Suppressor macrophage (primary cell): ENCODE measurements at places on chromosomes 1 and 21.
A peak's percentile ranks its signal among the peaks of the same experiment; 100 is the strongest.

GRCh38 chr21:24868117-24868516, 739.2 kb downstream of the MRPL39 start:
- DNase-seq = no peak

DNA sequence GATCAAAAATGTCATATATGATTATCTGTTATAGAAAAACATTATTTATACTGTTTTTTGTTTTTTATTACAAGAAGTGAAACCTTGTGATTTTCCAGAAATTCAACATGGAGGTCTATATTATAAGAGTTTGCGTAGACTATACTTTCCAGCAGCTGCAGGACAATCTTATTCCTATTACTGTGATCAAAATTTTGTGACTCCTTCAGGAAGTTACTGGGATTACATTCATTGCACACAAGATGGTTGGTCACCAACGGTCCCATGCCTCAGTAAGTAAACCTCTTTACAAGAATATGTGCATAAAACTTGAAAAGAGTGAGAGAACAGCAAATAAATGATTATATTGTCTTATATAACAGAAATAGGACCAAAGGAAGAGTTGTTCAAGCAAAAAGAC, 14.5 kb downstream of the CFHR4 start:
- DNase-seq = no peak

GRCh38 chr21:37620401-37620800, 253.8 kb downstream of the DYRK1A start:
- no peak for DNase-seq

DNA sequence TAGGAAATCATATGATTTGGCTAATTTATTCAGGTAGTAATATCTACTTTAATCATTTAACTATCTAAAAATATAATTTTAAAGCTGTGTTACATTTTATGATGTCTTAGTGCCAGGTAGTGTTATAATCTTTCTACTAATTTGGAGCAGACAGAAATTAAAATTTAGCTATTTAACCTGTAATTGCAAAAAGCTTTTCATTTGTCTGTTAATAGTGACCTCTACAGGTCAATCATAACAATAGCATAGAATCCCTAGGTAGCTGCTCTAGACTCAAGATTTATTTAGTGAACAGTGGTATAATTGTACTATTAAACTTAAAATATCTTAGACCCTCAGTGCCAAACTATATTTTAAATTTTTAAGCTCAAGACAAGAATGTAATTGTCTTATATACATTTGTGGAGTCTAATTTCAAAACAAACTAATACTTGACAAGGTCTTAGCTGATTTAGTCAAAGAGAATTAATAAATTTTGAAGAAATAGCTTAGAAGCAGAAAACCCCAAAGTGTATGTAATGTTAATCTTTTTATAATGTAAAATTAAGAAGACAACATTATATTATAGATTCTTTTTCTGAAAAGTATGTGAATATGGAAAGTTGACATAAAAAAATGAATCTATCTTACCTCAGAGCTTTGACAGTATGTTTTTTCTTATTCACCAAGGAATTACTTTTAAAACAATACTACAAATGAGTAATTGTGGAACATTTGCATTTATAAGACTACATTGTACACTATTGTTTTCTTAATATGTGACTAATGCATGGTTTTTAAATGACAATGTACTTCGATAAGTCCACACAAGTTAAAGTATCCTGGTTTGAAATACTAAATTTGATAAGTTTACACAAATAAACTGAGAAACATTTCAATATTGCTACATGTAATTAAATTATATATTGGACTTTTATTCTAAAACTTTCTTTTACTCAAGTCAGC, 64.1 kb upstream of the RNPC3 start:
- DNase-seq = no peak

GRCh38 chr1:63828322-63829044, 54.7 kb downstream of the ROR1 start:
- peak; percentile 74 for DNase-seq

- DNase-seq = peak; percentile 92
Observed at GRCh38 chr21:34073032-34073748, at the start of the genes MRPS6 and SLC5A3. Gene MRPS6, plus strand, starts transcription at chr21:34073578. Its CDS starts 123 bp downstream, at chr21:34073701. Gene SLC5A3, plus strand, starts transcription at chr21:34073578. Its CDS starts 21,621 bp downstream, at chr21:34095199.

- DNase-seq = no peak
Observed at GRCh38 chr21:16079830-16080229, 350.0 kb downstream of the USP25 start.

- DNase-seq = no peak
Observed at GRCh38 chr1:106793651-106794050, 262.8 kb upstream of the PRMT6 start.

- no peak for DNase-seq
Observed at GRCh38 chr1:206578978-206579374, 33.3 kb downstream of the EIF2D start.

GRCh38 chr1:185813401-185813979, 79.3 kb downstream of the HMCN1 start:
- DNase-seq = peak; percentile 60

DNA sequence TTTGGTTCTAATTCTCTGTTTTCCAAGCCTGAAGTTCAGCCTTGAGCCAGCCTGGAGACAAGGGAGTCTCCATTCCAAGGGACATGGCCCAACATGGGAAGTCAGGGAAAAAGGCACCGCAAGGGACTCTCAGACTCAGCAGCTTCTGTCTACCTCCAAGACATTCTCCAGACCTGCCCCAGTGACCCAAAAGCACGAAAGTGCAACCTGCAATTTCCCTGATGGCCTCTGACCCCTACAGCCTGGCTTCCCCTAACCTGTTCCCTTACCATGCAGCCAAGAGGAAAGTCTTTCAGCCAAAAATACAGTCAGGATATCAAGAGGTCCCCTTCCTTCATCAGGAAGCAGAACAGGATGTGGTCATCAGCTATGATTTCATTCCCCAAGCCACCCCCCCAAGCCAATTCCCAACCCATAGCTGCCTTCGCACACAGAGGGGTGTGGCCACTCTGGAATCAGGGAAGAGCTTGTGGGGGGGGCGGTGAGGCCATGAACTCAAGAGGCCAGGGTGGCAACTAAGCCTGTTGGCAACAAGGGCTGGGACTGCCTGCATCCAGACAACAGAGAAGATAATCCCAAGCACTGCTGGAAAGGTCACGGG, 59.2 kb downstream of the TIAM1 start:
- peak; percentile 73 for DNase-seq

- DNase-seq = no peak
Observed at GRCh38 chr1:55746710-55747109, 531.5 kb upstream of the USP24 start.

DNA sequence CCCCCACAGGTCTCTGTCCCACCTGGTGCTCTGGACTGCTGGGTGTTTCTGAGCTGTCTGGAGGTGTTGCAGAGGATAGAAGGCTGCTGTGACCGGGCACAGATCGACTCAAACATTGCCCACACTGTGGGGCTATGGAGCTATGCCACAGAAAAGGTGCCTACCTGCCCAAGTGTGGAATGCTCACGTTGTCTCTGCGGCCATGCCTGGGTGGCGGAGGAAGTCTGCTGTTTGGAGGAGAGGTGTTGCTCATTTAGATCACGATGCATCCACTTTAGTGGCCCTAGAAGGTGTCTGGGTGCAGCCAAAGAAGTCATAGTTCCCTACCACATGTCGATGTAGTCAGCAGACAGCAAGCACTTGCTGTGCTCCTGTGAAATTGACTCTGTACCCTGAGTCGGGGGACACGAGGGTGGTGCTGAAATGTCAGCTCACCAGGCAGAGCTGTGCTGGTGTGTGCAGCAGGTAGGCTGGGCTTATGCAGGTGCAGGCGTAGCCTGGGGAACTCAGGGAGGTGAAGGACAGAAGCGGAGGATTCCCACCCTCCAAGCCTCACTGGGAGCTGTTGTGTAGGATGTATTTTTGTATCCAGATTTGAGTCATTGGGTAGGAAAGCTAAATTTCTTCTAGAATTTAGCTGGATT, 32.8 kb upstream of the PWP2 start:
- DNase-seq = no peak

DNA sequence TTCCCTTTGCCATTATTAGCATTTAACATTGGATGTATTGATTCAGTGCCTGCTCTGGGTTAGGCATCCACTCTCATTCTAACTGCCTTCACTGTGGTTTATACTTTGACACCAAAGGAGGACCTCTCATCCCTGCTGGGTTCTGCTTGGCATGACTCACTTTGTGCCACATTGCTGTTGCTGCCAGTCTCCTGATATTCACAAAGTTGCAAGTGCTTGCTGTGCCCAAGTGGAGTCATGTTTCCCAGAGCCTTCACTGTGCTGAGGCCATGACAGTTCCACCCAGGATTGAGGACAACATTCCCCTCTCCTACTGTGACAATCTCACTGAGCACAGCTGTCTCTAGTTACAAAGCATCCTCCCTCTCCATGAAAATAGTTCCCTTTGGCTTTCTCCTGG, 519.9 kb upstream of the USP24 start:
- DNase-seq = no peak

DNA sequence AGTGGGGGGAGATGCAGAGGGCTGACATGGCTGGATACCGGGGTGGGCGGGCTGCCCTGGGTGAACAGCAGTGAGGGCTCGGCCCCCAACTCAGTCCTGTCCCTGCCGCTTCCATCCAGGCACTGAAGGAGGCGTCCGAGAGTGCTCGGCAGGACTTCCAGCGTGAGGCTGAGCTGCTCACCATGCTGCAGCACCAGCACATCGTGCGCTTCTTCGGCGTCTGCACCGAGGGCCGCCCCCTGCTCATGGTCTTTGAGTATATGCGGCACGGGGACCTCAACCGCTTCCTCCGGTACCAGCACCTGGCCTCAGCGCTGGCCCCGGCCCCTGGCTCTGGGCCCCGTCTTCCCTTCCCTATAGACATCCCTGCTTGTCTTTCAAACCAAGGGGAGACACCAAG, 15.6 kb downstream of the NTRK1 start:
- no peak for DNase-seq

GRCh38 chr1:54399765-54400164, 6.4 kb downstream of the SSBP3 start:
- no peak for DNase-seq

DNA sequence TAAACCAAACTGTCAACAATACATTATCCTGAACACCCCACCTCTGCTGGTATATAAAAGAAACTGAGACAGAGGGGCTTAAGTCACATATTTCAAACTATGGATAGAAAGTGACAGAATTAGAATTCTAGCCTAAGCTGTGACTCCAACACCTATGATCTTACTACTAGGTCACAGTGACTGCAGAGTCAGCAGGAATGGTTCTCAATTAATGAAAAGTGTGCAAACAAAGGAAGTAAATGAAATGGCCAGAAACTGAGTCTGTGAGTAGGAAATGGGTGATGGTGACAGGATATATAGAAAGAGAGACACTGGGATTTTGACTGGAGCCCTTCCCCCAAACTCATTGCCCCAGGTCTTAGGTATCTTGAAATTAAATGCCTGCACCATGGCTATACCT, 38.7 kb upstream of the SDC3 start:
- DNase-seq = no peak

DNA sequence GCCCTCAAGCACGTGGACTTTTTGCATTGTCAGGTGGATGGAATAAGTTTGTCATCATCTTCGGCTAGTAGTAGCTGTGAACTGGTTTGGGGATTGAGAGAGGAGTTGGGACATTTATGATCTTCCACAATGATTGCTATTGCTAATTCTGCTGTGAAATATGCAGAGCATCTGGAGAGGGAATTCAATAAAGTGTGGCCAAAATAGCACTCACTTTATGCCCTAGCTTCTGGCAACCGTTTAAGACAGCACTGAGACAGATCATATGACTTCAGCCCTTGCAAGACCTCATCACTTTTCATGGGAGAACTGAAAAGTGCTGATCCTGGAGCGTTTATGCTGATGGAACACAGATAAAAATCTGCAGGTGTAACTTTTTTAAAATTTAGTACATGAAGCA, 360.8 kb downstream of the GPATCH2 start:
- no peak for DNase-seq

- no peak for DNase-seq
Observed at GRCh38 chr1:185478877-185479276, 161.8 kb upstream of the IVNS1ABP start.

- no peak for DNase-seq
Observed at GRCh38 chr1:29223521-29223920, 7.2 kb downstream of the MECR start.

DNA sequence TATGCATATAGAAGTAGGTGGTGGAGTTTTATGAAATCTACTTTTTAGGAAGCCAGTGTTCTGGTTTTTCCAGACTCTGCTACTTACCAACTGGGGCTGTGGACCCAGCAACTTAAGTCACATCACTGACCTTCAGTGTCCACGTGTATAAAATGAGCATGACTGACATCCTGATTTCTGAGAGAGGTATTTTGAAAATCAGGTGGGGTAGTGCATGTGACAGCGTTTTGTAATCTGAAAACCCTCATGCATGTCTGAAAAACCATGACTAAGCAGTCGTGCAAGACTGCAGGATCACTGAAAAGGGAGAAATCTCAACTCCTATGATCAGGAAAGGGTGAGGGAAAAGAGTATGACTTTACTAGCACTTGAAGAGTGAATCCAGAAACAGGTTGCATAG, 26.1 kb downstream of the CR1L start:
- peak; percentile 17 for DNase-seq

- no peak for DNase-seq
Observed at GRCh38 chr1:109198043-109198695, 15.5 kb upstream of the SARS1 start.

GRCh38 chr1:97243973-97244560, 522.5 kb downstream of the PTBP2 start:
- peak; percentile 29 for DNase-seq

GRCh38 chr1:201471772-201472171, 2.8 kb upstream of the PHLDA3 start:
- no peak for DNase-seq

GRCh38 chr1:174954671-174955669, 44.8 kb upstream of the CACYBP start:
- peak; percentile 23 for DNase-seq

GRCh38 chr1:85581802-85582686, 1.5 kb downstream of the CCN1 start:
- no peak for DNase-seq

GRCh38 chr1:226990133-226990716, 50.1 kb downstream of the COQ8A start:
- DNase-seq = peak; percentile 73

DNA sequence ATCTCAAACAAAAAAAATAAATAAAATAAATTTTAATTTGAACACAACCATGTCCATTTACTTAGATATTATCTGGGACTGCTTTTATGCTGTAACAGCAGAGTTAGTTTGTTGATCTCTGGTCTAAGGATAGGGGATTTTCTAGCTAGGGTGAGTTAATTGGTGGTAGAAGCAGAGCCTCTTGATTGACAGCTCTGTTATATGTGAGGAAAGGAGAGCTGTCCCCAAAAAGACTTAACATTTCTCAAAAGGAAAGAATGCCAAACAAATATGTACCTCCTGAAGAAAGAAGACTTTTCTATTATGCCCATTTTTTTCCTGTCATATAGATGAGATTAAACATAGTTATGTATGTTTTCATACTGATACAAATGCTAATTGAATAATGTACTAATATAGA, 37.8 kb downstream of the MAN1A2 start:
- no peak for DNase-seq
